ENCODE measurements at places on chromosomes 6 and 20. TPM values are rescaled to one million over a fixed set of nuclear protein-coding genes. Genes with fewer than 3 reads are reported as not detected.

KIF6 gene
- total RNA-seq, result 0.31 TPM

TREML4 gene
- total RNA-seq, result not detected

SOX12 gene
- total RNA-seq, result 4.7 TPM

ID1 gene
- total RNA-seq, result 0.90 TPM

COL12A1 gene
- total RNA-seq, result not detected

ENPP4 gene
- total RNA-seq, result 8.5 TPM

SYCP2L gene
- total RNA-seq, result not detected

GTPBP2 gene
- 72.6 TPM for total RNA-seq

BANF2 gene
- total RNA-seq, result not detected

SLC44A4 gene
- 0.17 TPM for total RNA-seq

MDFI gene
- total RNA-seq, result not detected

DNA sequence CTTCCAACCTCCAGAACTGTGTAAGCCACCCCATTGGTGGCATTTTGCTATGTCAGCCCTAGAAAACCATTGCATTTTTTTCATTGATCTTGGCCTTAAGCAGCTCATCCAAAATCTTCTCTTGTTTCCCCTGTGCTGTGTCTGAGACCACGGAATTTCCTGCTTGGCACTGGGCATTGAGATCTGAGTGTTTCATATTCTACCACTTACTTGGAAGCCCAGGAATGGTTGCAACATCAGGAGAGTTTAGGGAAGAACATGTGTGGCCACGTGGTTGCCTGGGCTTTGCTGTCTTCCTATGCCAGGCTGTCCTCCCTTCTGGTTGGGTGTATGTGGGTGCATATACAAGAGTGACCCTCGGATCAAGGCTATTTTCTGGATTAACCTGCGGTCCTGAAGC is 139.3 kb upstream of the PMEPA1 start:
- no peak for DNase-seq
- no peaks in the 10 kb centered on the region for H3K4me1 ChIP-seq
- no peak overlapping the region for H3K4me3 ChIP-seq
- H3K27ac ChIP-seq, result no peak overlapping the region
- peaks cover 2% of the 10 kb centered on the region for H3K27me3 ChIP-seq
- no peaks in the 10 kb centered on the region for H3K36me3 ChIP-seq

DNA sequence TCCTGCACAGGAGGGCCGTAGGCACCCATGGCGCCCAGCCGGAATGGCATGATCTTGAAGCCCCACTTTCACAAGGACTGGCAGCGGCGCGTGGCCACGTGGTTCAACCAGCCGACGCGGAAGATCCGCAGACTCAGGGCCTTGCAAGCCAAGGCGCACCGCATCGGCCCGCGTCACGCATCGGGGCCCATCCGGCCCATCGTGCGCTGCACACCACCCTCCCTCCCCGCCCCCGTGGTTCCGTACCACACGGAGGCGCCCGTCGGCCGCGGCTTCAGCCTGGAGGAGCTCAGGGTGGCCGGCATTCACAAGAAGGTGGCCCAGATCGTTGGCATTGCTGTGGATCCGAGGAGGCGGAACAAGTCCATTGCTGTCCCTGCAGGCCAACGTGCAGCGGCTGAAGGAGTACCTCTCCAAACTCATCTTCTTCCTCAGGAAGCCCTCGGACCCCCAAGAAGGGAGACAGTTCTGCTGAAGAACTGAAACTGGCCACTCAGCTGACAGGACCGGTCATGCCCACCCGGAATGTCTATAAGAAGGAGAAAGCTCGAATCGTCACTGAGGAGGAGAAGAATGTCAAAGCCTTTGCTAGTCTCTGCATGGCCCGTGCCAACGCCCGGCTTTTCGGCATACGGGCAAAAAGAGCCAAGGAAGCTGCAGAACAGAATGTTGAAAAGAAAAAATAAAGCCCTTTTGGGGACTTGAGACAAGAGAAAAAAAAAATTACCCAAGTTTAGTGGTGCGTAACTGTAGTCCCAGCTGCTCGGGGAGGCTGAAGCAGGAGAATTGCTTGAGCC is 9.9 kb upstream of the NCOA5 start:
- peak; percentile 23 for DNase-seq
- no peaks in the 10 kb centered on the region for H3K4me1 ChIP-seq
- no peaks in the 10 kb centered on the region for H3K36me3 ChIP-seq
- no peak overlapping the region for H3K4me3 ChIP-seq
- H3K27me3 ChIP-seq, result peaks cover 35% of the 10 kb centered on the region
- no peak overlapping the region for H3K27ac ChIP-seq

- DNase-seq, result no peak
- H3K27ac ChIP-seq, result no peak overlapping the region
- no peaks in the 10 kb centered on the region for H3K36me3 ChIP-seq
- no peak overlapping the region for H3K4me3 ChIP-seq
Measured at GRCh38 chr20:22615425-22615824, 31.1 kb upstream of the FOXA2 start.

GRCh38 chr6:24228123-24228522 is 102.1 kb downstream of the NRSN1 start:
- no peak overlapping the region for H3K4me3 ChIP-seq
- no peak for DNase-seq
- H3K27ac ChIP-seq, result no peak overlapping the region
- no peaks in the 10 kb centered on the region for H3K4me1 ChIP-seq

GRCh38 chr6:36692220-36692619 is 5.4 kb upstream of the RAB44 start:
- peaks cover 58% of the 10 kb centered on the region for H3K4me1 ChIP-seq
- H3K4me3 ChIP-seq, result no peak overlapping the region
- H3K36me3 ChIP-seq, result peaks cover 4% of the 10 kb centered on the region
- H3K27me3 ChIP-seq, result no peaks in the 10 kb centered on the region

DNA sequence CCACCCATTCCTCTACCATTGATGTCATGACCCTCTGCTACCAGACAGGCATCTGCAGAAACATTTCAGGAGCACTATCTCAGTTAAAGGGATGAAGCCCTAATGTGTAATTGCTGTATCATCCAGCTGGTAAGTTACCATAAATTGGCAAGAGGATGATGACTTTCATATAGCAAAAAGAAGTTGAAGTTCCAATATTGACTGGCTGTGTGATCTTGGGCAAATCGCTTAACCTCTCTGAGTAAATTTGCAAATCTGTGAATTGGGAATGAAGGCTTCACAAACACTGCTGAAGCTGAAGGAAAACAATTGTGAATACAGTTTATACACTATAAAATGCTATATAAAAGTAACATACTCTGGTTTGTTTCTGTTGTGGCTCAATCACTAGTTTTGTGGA is 89.5 kb upstream of the PHACTR1 start:
- no peaks in the 10 kb centered on the region for H3K4me1 ChIP-seq
- H3K4me3 ChIP-seq, result no peak overlapping the region
- H3K36me3 ChIP-seq, result no peaks in the 10 kb centered on the region
- H3K27ac ChIP-seq, result no peak overlapping the region
- DNase-seq, result no peak
- H3K27me3 ChIP-seq, result no peaks in the 10 kb centered on the region

DNA sequence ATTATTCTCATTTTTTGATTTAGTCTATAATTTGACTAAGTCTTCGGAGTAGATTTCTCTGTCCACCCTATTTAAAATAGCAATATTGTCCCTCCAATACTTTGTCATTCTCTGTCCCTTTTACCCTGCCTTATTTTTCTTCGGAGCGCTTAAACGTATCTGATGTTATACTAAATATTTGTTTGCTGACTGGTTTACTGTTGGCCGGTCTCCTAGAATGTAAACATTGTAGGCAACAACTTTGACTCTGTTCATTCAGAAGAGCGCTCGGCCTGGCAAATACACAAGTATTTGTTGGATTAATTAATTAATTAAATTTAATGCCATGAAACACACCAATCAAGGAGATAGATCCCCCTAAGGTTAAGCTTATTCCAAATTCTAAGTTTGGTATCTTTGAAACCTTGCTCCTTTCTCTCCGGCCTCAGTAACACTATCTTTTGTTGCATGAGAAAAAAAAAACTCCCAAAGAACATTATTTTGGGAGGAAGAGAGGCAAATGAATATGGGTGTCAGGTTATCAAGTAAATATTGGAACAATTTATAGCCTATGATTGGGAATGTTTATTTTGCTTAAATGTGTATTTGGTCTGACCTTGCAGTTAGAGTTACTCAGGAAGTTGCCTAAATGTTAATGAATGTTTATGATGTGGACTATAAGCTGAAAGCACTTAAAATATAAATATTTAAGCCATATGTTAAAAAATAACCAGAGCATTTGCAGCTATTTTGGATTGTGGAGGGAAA is 231.1 kb downstream of the SOX4 start:
- H3K27me3 ChIP-seq, result peaks cover 6% of the 10 kb centered on the region
- H3K4me1 ChIP-seq, result no peaks in the 10 kb centered on the region
- no peak for DNase-seq
- H3K27ac ChIP-seq, result no peak overlapping the region
- no peaks in the 10 kb centered on the region for H3K36me3 ChIP-seq

DNA sequence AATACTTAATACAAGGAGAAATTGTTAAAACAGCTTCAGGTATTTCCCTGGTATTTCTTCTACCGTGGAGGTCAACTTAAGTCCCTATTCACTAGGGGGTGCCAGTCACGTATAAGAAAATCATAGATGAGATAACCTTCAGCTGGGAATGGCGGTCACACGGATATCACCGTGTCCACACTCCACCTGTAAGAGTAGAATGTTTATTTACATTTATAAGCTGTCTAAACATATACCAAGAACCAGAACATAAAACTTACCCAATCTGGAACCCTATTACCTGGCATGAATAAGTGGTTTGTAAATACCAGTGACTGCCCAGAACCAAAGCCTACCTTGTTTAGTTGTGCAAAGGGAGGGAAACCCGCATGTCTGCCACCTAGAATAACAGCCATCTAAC is 1.9 kb upstream of the ELOVL4 start:
- no peaks in the 10 kb centered on the region for H3K36me3 ChIP-seq
- H3K4me3 ChIP-seq, result no peak overlapping the region
- H3K27ac ChIP-seq, result no peak overlapping the region

GRCh38 chr6:163066200-163066599 is 338.4 kb downstream of the PACRG start:
- H3K27me3 ChIP-seq, result no peaks in the 10 kb centered on the region
- H3K4me3 ChIP-seq, result no peak overlapping the region
- no peak for DNase-seq
- no peaks in the 10 kb centered on the region for H3K4me1 ChIP-seq
- no peaks in the 10 kb centered on the region for H3K36me3 ChIP-seq

GRCh38 chr6:44219815-44220784 is 3.3 kb upstream of the SLC29A1 start:
- DNase-seq, result no peak
- H3K27ac ChIP-seq, result no peak overlapping the region
- peaks cover 4% of the 10 kb centered on the region for H3K36me3 ChIP-seq
- H3K4me3 ChIP-seq, result peak overlapping the region; percentile 12

GRCh38 chr20:62776692-62777527 is 19.4 kb upstream of the MRGBP start:
- H3K36me3 ChIP-seq, result no peaks in the 10 kb centered on the region
- no peaks in the 10 kb centered on the region for H3K27me3 ChIP-seq
- peak overlapping the region; percentile 15 for H3K4me3 ChIP-seq

DNA sequence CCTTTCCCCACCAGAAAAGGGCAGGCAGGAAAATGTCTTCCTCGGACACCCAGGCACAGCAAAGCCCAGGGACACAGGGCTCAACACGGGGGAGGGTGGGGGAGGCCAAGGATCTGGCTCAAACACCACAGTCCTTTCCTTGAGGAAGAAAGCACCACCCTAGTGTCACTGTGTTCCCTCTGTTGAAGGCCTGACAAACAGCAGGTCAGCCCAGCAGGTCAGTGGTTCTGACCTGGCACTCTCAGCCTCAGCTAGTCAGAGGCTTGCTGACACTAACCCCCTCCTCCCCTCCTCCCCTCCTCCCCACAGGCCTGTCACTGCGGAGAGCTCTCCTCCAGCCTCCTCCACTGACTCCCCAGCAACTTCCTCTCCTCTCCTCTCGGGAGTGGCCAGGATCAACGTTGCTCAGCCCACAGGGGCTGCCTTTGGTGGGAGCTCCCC is 239.6 kb downstream of the LRFN2 start:
- peaks cover 5% of the 10 kb centered on the region for H3K27me3 ChIP-seq
- H3K4me1 ChIP-seq, result no peaks in the 10 kb centered on the region
- H3K4me3 ChIP-seq, result no peak overlapping the region
- DNase-seq, result no peak

DNA sequence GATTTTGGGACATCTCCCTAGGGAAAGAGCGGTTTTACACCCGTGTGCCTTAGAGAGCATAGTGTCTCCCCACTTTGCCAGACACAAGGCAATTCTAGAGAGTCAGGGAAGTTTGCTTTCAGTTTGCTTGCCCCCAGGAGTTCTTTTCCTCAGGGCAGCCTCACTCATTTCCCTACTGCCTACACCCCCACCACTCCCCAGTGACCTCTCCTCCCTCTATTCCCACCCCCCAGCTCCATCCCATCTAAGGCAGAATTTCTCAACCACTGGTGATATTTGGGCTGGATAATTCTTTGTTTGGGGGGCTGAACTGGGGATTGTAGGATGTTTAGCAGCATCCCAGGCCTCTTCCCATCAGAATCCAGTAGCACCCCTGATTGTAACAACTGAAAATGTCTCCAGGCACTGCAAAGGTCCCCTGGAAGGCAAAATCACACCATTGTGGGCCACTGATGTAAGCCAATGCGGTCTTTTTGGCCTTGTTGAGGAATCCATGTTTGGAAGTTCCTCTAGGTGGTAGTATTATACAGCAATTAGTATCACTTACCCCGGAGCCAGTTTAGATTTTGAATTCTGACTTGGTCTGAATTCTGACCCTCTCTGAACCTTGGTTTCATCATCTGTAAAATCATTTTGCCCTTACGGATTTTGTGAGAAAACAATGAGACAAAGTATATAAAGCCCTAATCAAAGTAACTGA is 1.3 kb downstream of the EPPIN start:
- no peak overlapping the region for H3K27ac ChIP-seq
- no peaks in the 10 kb centered on the region for H3K4me1 ChIP-seq
- no peak for DNase-seq
- H3K27me3 ChIP-seq, result peaks cover 29% of the 10 kb centered on the region
- H3K4me3 ChIP-seq, result no peak overlapping the region

- no peaks in the 10 kb centered on the region for H3K27me3 ChIP-seq
- H3K4me3 ChIP-seq, result peak overlapping the region; percentile 52
- peaks cover 68% of the 10 kb centered on the region for H3K4me1 ChIP-seq
- peak; percentile 87 for DNase-seq
Measured at GRCh38 chr20:53869466-53870258, 200.7 kb downstream of the BCAS1 start.

GRCh38 chr6:144898052-144898689 is 613.0 kb downstream of the UTRN start:
- H3K4me3 ChIP-seq, result no peak overlapping the region
- peaks cover 4% of the 10 kb centered on the region for H3K36me3 ChIP-seq
- peaks cover 6% of the 10 kb centered on the region for H3K27me3 ChIP-seq
- H3K4me1 ChIP-seq, result no peaks in the 10 kb centered on the region
- DNase-seq, result no peak
- no peak overlapping the region for H3K27ac ChIP-seq

GRCh38 chr6:32131439-32131948 is 1.4 kb upstream of the FKBPL start:
- H3K27me3 ChIP-seq, result no peaks in the 10 kb centered on the region
- H3K4me1 ChIP-seq, result peaks cover 25% of the 10 kb centered on the region
- H3K36me3 ChIP-seq, result peaks cover 2% of the 10 kb centered on the region
- DNase-seq, result no peak
- no peak overlapping the region for H3K4me3 ChIP-seq

DNA sequence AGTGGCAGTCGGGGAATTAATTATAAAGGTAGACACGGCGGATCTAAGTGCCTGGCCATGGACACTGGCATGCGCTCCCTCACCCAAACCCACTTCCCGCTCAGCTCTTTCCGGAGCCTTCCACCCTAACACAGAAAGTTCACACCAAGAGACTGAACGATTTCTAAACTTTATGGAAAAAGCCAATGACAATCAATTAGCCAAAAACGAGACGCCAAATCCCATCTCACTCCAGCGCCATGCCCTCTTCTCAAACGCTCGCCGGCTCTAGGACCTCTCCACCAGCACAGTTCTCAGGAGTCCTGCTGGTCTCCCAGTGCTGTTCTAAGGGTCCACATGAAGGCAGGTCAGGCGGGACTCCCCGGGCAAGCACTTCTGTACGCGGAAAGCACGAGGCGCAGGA is 641 bp downstream of the SF3B5 start:
- peak overlapping the region; percentile 93 for H3K4me3 ChIP-seq
- DNase-seq, result no peak
